ENCODE measurements at places on chromosomes 5 and 9. TPM values are rescaled to one million over a fixed set of nuclear protein-coding genes. Genes with fewer than 3 reads are reported as not detected.
A peak's percentile ranks its signal among the peaks of the same experiment; 100 is the strongest.

DNA sequence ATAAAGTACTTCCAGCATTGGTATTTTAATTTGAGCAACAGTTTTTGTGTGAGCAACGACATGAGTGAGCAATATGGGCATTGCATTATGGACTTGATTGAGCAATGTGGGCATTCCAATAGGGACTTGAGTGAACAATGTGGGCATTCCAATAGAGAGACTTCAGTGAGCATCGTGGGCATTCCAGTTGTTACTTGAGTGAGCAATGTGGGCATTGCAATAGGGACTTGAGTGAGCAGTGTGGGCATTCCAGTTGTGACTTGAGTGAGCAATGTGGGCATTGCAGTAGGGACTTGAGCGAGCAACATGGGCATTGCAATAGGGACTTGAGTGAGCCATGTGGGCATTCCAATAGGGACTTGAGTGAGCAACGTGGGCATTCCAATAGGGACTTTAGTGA, 52.2 kb downstream of the ZCCHC7 start:
- H3K36me3 ChIP-seq, result peaks cover 32% of the 10 kb centered on the region
- no peak for DNase-seq
- H3K27me3 ChIP-seq, result peaks cover 2% of the 10 kb centered on the region
- no peak overlapping the region for H3K4me3 ChIP-seq
- no peak overlapping the region for H3K27ac ChIP-seq

- H3K27me3 ChIP-seq, result no peaks in the 10 kb centered on the region
- no peak overlapping the region for H3K4me3 ChIP-seq
- no peaks in the 10 kb centered on the region for H3K4me1 ChIP-seq
- no peak for DNase-seq
Measured at GRCh38 chr9:103789686-103790085, 304.4 kb upstream of the SMC2 start.

- no peak for DNase-seq
- H3K36me3 ChIP-seq, result peaks cover 57% of the 10 kb centered on the region
- H3K27me3 ChIP-seq, result no peaks in the 10 kb centered on the region
- peak overlapping the region; percentile 70 for H3K27ac ChIP-seq
- peaks cover 70% of the 10 kb centered on the region for H3K4me1 ChIP-seq
Measured at GRCh38 chr5:34694685-34695084, 38.6 kb downstream of the RAI14 start.

- no peaks in the 10 kb centered on the region for H3K27me3 ChIP-seq
- DNase-seq, result no peak
- no peak overlapping the region for H3K4me3 ChIP-seq
- H3K4me1 ChIP-seq, result peaks cover 19% of the 10 kb centered on the region
- H3K27ac ChIP-seq, result no peak overlapping the region
Measured at GRCh38 chr5:169686137-169686536, 49.1 kb downstream of the DOCK2 start.

- H3K4me1 ChIP-seq, result no peaks in the 10 kb centered on the region
- no peak overlapping the region for H3K27ac ChIP-seq
- DNase-seq, result no peak
- H3K36me3 ChIP-seq, result no peaks in the 10 kb centered on the region
- peaks cover 40% of the 10 kb centered on the region for H3K27me3 ChIP-seq
- no peak overlapping the region for H3K4me3 ChIP-seq
Measured at GRCh38 chr5:759781-760362, 24.7 kb downstream of the ZDHHC11B start.

The ACTBL2 gene
- total RNA-seq, result not detected

The DAB2IP gene
- 25.7 TPM for total RNA-seq
